ENCODE measurements at places on chromosomes 6 and 20.
A peak's percentile ranks its signal among the peaks of the same experiment; 100 is the strongest.

DNA sequence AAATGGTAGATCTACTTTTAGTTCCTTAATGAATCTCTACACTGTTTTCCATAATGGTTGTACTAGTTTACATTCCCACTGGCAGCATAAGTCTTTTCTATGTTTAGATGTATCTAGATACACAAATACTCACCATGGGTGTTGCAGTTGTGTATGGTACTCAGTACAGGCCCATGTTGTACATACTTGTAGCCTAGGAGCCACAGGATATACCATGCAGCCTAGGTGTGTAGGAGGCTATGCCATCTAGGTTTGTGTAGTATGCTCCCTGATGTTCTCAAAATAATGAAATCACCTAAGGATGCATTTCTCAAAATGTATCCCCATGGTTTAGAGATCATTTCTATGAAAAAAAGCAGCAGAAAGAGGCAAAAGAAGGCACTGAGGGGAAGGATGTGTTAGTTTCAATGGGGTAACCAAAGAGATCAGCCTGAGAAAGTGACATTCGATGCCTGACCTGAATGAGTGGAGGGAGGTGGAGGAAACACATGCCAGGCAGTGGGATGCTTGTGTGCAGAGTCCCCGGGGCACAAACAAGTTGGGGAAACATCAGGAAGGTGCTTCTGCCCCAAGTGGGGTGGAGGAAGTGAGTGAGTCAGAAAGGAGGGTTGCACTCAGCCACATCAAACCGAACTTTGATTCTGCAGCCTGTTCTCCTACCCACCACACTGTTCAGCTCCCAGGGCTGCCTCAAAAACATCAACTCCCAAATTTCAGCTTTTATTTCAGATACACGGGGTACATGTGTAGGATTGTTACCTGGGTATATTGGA, 191.2 kb downstream of the ZNF217 start:
- no peaks in the 10 kb centered on the region for H3K36me3 ChIP-seq
- H3K27me3 ChIP-seq: no peaks in the 10 kb centered on the region
- H3K27ac ChIP-seq: no peak overlapping the region
- no peak for DNase-seq
- H3K4me3 ChIP-seq: no peak overlapping the region
- H3K4me1 ChIP-seq: no peaks in the 10 kb centered on the region

GRCh38 chr20:19022118-19022575, 190.3 kb upstream of the SLC24A3 start:
- H3K36me3 ChIP-seq: no peaks in the 10 kb centered on the region
- H3K27me3 ChIP-seq: no peaks in the 10 kb centered on the region
- H3K4me3 ChIP-seq: no peak overlapping the region

DNA sequence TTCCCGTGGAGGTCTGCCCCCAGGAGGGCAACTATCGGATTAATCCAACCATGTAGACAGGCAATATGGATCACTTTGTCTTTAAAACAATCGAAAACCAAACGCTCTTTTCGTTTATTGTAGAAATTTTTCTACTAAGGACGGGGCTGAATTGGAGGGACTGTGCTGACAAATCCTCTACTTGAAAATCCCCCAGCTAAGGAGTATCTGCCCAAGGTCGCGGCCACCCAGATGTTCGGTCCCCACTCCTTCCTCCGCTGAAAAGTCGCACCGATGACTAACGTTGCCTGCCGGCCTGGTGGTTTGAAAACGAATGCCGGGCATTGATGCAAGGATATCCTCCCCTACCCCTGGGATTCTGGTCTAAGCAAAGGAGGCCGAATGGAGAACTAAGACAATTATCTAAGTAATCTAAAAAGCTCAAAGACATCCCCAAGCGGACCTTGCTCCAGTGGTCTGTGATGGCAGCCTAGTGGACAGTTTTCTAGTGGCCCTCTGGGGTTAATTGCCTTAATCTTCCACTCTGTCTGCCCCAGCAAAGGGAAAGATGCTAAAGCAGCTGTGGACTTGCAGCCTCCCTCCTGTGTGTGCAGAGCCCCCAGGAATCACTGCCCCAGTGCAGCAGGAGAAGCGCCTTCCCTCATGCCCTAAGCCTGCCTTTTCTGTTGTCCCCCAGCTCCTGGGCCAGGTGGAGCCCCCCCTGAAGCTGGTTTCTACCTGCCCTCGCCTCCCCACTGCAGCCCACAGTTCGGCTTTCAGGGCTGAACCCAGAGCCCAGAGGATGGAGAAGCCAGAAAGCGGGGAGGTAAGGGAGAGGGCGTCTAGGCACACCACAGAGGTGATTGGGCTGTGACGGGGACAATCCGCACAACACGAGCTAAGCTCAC, 3.6 kb upstream of the FOXC1 start:
- peaks cover 84% of the 10 kb centered on the region for H3K27me3 ChIP-seq
- no peak for DNase-seq
- peaks cover 9% of the 10 kb centered on the region for H3K4me1 ChIP-seq
- H3K27ac ChIP-seq: peak overlapping the region; percentile 95
- no peaks in the 10 kb centered on the region for H3K36me3 ChIP-seq

GRCh38 chr6:138559143-138559542, 59.8 kb upstream of the NHSL1 start:
- no peaks in the 10 kb centered on the region for H3K27me3 ChIP-seq
- H3K27ac ChIP-seq: no peak overlapping the region
- H3K4me3 ChIP-seq: no peak overlapping the region
- no peaks in the 10 kb centered on the region for H3K4me1 ChIP-seq
- no peaks in the 10 kb centered on the region for H3K36me3 ChIP-seq

DNA sequence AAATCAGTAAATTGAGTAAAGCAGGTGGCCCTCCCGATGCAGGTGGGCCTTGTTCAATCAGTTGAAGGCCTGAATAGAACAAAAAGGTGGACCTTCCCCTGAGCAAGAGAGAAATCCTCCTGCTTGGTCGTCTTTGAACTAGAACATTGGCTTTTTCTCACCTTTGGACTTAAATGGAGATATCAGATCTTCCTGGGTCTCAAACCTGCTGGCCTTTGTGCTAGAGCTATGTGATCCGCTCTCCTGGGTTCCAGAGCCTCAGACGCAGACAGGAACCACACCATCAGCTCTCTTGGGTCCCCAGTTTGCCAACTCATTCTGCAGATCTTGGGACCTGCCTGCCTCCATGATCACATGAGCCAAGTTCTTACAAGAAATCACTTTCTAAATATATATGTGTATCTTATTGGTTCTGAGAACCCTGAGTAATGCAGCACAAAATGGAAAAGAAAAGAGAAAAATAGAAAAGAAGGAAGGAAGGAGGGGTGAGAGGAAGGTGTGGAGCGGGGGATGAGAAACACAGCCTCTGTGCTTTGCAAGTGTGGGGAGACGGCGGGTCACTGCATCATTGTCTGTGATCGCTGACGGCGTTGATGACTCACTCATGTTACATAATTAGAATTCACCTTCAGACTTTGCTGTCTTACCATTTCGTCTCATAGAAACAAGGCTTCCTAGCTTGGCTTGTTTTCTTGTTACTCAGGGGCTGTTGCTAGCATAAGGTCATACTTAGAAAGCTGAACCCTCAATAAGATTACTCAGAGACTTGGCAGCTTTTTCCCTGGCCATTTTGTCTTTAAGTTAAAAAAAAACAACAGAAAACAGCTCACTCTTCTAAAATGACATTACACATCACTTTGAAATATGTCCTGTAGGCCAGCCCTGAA, 85.7 kb upstream of the NEDD9 start:
- no peak overlapping the region for H3K4me3 ChIP-seq
- H3K4me1 ChIP-seq: peaks cover 7% of the 10 kb centered on the region
- DNase-seq: peak; percentile 40
- no peaks in the 10 kb centered on the region for H3K36me3 ChIP-seq
- no peaks in the 10 kb centered on the region for H3K27me3 ChIP-seq
- peak overlapping the region; percentile 21 for H3K27ac ChIP-seq

GRCh38 chr6:170048615-170049256, 242.1 kb downstream of the DLL1 start:
- H3K4me3 ChIP-seq: no peak overlapping the region
- peak; percentile 23 for DNase-seq
- H3K4me1 ChIP-seq: no peaks in the 10 kb centered on the region
- H3K27ac ChIP-seq: peak overlapping the region; percentile 25
- no peaks in the 10 kb centered on the region for H3K36me3 ChIP-seq

- H3K27ac ChIP-seq: no peak overlapping the region
- no peaks in the 10 kb centered on the region for H3K36me3 ChIP-seq
- no peak overlapping the region for H3K4me3 ChIP-seq
- no peaks in the 10 kb centered on the region for H3K27me3 ChIP-seq
- no peak for DNase-seq
- H3K4me1 ChIP-seq: no peaks in the 10 kb centered on the region
Observed at GRCh38 chr20:49392745-49393144, 89.7 kb downstream of the KCNB1 start.

DNA sequence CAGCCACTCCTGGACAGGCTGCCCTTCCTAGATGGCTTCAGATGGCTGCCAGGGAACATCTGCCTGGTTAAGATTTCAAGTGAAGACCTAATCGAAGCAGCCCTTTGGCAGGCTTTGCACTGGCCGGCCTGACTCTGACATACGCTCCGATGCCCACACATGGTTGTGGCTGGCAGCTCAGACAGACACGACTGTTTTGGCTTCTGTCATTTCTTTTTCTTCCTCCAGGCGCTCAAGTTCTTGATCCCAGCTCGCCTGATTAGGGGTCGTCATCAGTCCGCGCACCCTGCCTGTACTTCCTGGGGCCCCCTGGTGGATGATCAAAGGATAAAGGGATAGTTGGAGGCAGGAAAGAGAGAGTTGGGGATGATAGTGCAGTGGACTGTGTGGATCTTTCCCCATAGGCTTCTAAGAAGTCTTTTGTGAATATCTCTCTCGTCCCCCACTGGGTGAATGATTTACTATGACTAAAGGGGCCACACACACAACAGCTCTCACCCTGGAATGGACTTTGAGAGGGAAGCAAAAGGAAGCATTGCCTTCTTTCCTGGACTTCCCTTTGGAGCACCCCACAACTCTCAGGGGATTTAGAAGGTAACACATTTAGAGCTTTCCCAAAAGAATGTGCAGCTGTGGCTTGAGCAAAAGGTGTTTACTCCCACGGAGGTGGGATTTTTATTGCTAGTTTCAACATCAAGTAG, 21.4 kb upstream of the TRAM2 start:
- no peaks in the 10 kb centered on the region for H3K36me3 ChIP-seq
- peak overlapping the region; percentile 80 for H3K27ac ChIP-seq
- H3K27me3 ChIP-seq: no peaks in the 10 kb centered on the region
- H3K4me3 ChIP-seq: no peak overlapping the region
- DNase-seq: peak; percentile 62

DNA sequence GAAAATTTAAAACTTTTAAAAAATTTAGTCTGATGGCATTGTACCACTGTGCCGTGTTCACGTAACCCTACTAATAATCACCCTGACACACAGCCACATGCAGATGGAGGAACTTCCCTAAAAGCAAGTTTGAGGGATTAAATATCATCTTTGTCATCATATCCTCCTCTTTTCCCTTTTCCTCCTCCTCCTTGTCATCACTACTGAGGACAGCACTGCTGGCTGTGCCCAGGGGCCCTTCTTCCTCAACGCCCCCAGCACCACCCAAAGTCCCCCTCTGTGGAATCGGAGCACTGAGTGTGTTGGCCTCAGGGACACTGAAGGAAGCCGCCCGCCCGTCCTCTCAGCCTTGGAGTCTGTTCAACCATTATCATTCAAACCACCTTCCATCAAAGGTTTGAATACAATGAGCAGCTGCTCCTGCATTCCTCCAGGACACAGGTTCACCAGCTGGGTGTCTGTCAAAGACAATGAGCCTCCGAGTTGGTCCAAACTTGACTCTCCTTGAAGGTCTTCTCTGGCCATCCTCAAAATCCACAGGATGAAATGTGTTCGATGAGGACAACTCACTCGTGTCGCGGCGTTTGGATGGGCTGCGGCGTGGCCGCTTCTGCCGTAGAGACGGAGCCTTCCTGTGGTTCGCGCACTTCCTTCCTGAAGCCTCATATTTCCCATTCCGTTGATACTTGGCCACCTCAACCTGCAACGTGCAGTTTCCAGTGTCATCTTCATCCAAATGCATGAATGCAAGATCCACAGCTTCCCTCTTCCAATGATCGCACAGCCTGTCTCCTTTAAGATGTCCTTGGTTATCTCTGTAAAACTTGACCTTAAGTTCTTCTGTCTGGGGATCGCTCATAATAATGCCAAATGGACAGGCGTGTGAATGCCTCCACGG, 23.3 kb downstream of the NQO2 start:
- H3K36me3 ChIP-seq: peaks cover 25% of the 10 kb centered on the region
- no peak for DNase-seq
- H3K27ac ChIP-seq: peak overlapping the region; percentile 80
- peak overlapping the region; percentile 25 for H3K4me3 ChIP-seq
- H3K27me3 ChIP-seq: no peaks in the 10 kb centered on the region

GRCh38 chr20:24136659-24137246, 148.2 kb upstream of the GGTLC1 start:
- no peak overlapping the region for H3K4me3 ChIP-seq
- no peak overlapping the region for H3K27ac ChIP-seq
- no peak for DNase-seq
- no peaks in the 10 kb centered on the region for H3K27me3 ChIP-seq
- H3K4me1 ChIP-seq: no peaks in the 10 kb centered on the region
- no peaks in the 10 kb centered on the region for H3K36me3 ChIP-seq

DNA sequence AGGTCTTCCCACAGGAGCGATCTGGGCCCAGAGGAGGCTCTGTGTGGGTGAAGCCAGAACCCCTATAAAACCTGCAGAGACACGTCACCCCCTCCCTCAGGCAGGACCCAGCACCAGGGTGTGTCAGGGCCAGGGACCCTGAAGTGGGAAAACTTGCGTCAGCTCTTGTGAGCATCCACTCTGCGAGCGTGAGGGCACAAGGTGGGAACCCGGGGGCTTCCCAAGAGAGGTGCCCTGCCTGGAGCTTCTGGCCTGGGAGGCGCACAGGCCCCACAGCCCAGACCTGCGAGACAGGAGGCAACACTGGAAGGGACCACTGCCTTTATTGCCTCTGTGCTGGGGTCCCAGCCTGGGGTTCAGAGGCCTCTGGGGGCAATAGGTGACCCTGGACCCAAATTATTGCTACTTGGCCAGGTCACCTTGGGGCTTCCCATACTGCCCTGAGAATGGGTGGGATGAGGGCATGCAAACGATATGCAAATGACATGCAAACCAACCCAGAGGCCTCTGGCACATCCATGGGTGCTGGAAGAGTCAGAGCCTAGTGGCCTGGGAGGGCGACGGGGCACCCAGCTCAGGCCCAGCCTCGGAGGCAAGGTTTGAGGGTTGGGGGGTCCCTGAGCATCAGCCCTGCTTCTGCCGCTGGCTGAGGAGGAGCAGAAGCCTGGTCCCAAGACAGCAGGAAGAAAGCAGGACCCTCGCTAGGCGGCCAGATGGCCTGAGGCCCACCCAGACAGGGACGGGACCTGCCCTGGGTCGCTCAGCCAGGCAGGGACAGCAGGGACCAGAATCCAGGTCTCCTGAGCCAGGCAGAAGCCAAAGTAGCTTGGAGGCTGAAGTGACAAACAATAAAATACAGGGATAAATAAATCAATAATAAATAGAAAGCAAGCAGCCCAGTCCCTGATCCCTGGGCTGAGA, 5.1 kb upstream of the C20orf144 start:
- H3K36me3 ChIP-seq: no peaks in the 10 kb centered on the region
- H3K4me3 ChIP-seq: no peak overlapping the region
- no peaks in the 10 kb centered on the region for H3K4me1 ChIP-seq
- H3K27ac ChIP-seq: no peak overlapping the region
- no peak for DNase-seq
